ENCODE measurements at places on chromosomes 7 and 10.

DNA sequence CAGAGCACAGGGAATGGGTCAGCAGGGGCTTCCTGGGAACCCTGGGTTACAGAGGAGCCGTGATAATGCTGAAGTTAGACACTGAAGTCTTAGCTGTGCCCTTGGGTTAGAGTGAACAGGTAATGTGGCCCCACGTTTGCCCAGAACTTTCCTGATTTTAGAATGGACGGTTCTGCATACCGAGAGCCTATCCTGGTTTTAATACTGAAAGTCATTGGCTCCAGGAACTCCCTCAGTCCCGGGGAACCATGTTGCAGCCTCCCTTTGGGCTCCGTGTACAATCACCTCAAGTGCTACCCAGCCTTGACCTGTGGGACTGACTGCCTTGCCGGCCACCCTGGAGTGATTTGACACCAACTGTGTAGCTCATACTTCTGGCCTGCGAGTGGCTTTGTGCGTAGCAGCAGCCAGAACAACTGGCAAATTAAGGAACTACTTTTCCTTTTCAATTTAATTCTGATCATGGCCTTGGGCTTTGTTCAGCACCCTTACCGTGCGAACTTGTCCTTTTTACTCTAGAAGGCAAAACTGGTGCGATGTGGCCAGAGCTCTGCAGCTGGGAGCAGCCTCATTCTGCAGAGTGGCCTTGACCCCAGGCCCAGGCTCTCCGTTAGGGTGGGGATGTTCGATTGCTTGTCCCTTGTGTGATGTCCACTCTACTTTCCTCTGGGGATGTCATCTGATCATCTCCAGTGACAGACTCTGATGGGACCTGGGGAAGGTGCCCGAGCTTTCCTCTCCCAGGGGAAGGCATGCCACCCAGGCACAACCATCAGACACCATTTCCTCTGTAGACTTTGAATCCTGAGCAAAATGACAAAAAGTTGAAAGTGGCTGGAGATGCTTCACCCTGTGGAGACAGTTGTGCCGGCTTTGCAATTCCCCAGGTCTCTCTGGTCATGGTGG, 265.9 kb downstream of the GLRX3 start:
- DNase-seq = no peak

- no peak for DNase-seq
Observed at GRCh38 chr7:134378562-134378961, 61.8 kb upstream of the SLC35B4 start.

- DNase-seq = no peak
Observed at GRCh38 chr10:129280908-129281586, 186.0 kb upstream of the MGMT start.

GRCh38 chr10:109633846-109634245, 289.5 kb downstream of the XPNPEP1 start:
- no peak for DNase-seq

DNA sequence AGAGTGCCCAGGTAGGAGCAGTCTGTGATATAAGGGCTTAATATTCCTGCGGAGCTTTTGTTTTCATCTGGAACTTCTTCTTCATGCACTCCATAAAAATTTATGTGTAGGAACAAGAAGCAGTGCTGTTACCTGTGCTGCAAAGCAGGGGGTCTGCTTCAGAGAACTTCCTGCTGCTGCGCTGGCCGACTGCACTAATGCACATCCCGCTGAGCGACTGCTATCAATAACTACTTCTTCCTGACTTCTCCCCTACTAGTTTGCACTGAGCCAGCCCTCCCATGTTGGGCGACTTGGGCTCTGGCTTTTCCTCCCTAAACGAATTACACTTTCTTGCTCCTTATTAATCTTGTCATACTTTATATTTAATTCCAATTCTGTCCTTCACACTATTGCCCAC, 150.3 kb downstream of the NEBL start:
- DNase-seq = no peak

DNA sequence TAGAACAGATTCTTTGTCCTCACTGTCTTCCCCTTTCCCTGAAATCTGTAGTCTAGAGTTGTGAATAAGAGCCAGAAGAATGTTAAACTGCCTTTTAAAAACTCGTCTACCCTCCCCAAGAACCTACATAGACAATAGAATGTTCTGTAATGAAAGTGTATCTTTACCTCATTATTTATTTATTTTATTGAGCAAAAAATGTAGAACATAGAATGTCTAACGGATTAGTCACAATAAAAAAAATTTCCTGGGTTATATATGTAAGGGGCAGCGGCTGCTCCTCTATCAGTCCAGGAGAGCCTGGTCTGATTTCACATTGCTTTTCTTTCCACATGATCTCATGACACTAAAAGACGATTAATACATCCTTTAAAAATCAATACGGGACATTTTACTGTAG, 135.7 kb downstream of the SDK1 start:
- peak; percentile 14 for DNase-seq

GRCh38 chr10:28623483-28623882, 53.8 kb upstream of the BAMBI start:
- DNase-seq = no peak

- no peak for DNase-seq
Observed at GRCh38 chr7:142586611-142587010, 162.7 kb upstream of the PRSS1 start.

All from SW480 (cell line).